ENCODE measurements at places on chromosomes 4 and X. TPM values are rescaled to one million over a fixed set of nuclear protein-coding genes. Genes with fewer than 3 reads are reported as not detected.
A peak's percentile ranks its signal among the peaks of the same experiment; 100 is the strongest.

The NUDT10 gene
- not detected for total RNA-seq

GRCh38 chr4:41256740-41257256, at the start of gene UCHL1:
UCHL1 (plus strand) TSS chr4:41256928; CDS start chr4:41256977, 49 bp downstream.
- peaks cover 34% of the 10 kb centered on the region for H3K27me3 ChIP-seq
- no peaks in the 10 kb centered on the region for H3K36me3 ChIP-seq
- no peak for DNase-seq
- H3K4me1 ChIP-seq: peaks cover 16% of the 10 kb centered on the region

The CHST7 gene
- total RNA-seq: 7.5 TPM

- H3K27me3 ChIP-seq: no peaks in the 10 kb centered on the region
- peak overlapping the region; percentile 39 for H3K27ac ChIP-seq
- DNase-seq: peak; percentile 81
- peaks cover 5% of the 10 kb centered on the region for H3K4me1 ChIP-seq
Observed at GRCh38 chr4:159048166-159048886, 54.6 kb upstream of the RAPGEF2 start.

DNA sequence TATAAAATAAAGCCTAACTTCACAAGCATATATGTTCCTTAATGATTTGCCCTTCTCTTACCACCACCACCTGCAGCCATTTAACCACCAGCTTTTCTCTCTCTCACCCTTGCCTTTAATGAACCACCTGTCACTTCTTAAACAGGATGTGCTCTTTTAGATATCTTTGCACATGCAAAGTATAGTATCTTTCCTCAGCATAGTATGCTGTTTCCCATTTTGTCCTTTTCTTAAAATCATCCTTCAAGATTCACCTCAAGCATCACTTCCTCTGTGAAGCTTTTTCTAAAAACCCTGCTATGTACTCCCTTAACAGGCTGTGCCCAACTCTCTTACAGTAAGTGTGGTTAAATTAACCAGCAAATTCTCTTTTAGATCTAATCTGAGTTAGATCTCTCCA, 8.2 kb upstream of the CNOT6L start:
- H3K4me1 ChIP-seq: no peaks in the 10 kb centered on the region
- no peaks in the 10 kb centered on the region for H3K36me3 ChIP-seq
- H3K4me3 ChIP-seq: no peak overlapping the region
- no peak for DNase-seq

The GLOD5 gene
- total RNA-seq: 2.6 TPM

The GABRG1 gene
- total RNA-seq: not detected

- no peaks in the 10 kb centered on the region for H3K27me3 ChIP-seq
- no peak overlapping the region for H3K27ac ChIP-seq
- H3K4me3 ChIP-seq: no peak overlapping the region
- H3K4me1 ChIP-seq: no peaks in the 10 kb centered on the region
- no peaks in the 10 kb centered on the region for H3K36me3 ChIP-seq
- no peak for DNase-seq
Observed at GRCh38 chrX:10900585-10901289, 210.4 kb upstream of the HCCS start.

The MAGED4 gene
- 2.1 TPM for total RNA-seq

GRCh38 chr4:77443941-77444340, 161.7 kb upstream of the CXCL13 start:
- no peak overlapping the region for H3K27ac ChIP-seq
- no peak for DNase-seq
- H3K27me3 ChIP-seq: no peaks in the 10 kb centered on the region

DNA sequence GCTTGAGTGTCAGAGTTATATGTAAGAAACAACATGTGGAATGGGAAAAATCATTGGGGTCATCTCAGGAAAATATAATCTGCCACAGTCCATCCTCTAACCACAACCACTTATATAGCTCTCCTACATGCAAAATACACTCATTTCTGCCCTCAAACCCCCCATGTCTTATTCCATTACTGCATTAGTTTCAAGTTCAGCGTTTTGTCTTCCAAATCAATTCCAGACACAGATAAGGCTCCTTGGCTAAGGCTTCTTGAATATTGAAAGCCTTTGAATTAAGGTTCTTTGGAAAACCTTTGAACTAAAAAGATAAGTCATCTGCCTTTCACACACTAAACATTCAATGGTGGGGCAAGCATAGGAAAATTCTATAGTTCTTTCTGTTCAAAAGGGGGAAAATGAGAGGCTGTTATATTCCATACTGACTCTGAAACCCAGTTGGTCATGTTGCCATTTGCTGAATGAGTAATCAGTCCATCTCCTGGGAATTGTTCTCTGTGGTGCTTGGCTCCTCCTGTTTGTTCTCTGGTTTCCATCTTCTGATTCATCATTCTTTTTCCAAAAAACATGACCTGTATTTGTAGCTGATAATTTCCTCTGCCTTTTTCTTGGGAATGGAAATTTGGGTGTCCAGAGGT, 218.7 kb downstream of the BMPR1B start:
- no peak overlapping the region for H3K4me3 ChIP-seq
- H3K27me3 ChIP-seq: no peaks in the 10 kb centered on the region
- H3K27ac ChIP-seq: no peak overlapping the region
- H3K4me1 ChIP-seq: no peaks in the 10 kb centered on the region
- no peak for DNase-seq

- no peak overlapping the region for H3K4me3 ChIP-seq
- peaks cover 20% of the 10 kb centered on the region for H3K4me1 ChIP-seq
- no peak overlapping the region for H3K27ac ChIP-seq
- H3K27me3 ChIP-seq: no peaks in the 10 kb centered on the region
Observed at GRCh38 chr4:48669086-48669485, 111.0 kb downstream of the FRYL start.

DNA sequence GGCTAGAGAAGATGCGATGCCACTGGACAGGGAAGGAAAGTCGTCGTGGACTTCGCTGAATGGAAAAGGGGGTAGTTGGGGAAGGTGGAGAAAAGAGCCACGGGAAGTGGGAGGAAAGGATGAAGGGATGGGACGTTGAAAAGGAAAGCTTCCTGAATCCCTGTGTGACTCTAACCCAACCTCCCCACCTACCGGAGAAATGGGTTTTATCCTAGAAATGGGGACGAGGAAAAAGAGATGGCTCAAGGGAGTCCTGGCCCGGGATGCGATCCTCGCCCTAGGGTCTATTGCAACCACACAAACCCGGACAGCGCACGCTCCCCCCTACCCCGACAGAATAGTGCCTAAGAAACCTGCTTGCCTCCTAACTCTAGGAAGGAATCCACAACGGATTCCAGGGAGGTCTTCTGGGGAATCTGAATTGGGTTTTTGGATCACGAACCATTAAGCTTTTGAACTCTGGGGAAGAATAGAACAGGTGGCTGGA, 738 bp upstream of the TSPAN5 start:
- no peaks in the 10 kb centered on the region for H3K36me3 ChIP-seq
- peaks cover 16% of the 10 kb centered on the region for H3K4me1 ChIP-seq
- H3K4me3 ChIP-seq: peak overlapping the region; percentile 76
- DNase-seq: no peak

- H3K4me3 ChIP-seq: no peak overlapping the region
- no peaks in the 10 kb centered on the region for H3K27me3 ChIP-seq
- no peak for DNase-seq
- H3K36me3 ChIP-seq: no peaks in the 10 kb centered on the region
- no peak overlapping the region for H3K27ac ChIP-seq
Observed at GRCh38 chrX:29690061-29690460, 525.3 kb upstream of the MAGEB2 start.

The RIPPLY1 gene
- total RNA-seq: not detected

- no peaks in the 10 kb centered on the region for H3K27me3 ChIP-seq
- H3K4me3 ChIP-seq: no peak overlapping the region
- DNase-seq: no peak
Observed at GRCh38 chr4:151555151-151555945, 146.4 kb downstream of the FHIP1A start.

GRCh38 chrX:44173219-44173618, 170.3 kb downstream of the EFHC2 start:
- H3K4me3 ChIP-seq: no peak overlapping the region
- no peaks in the 10 kb centered on the region for H3K36me3 ChIP-seq
- no peak overlapping the region for H3K27ac ChIP-seq
- H3K4me1 ChIP-seq: no peaks in the 10 kb centered on the region

- H3K27ac ChIP-seq: no peak overlapping the region
- no peaks in the 10 kb centered on the region for H3K4me1 ChIP-seq
- H3K4me3 ChIP-seq: no peak overlapping the region
- no peaks in the 10 kb centered on the region for H3K27me3 ChIP-seq
Observed at GRCh38 chrX:121886557-121886956, 839.1 kb downstream of the GLUD2 start.

GRCh38 chrX:19213610-19214152, 91.4 kb upstream of the ADGRG2 start:
- no peak overlapping the region for H3K4me3 ChIP-seq
- no peaks in the 10 kb centered on the region for H3K27me3 ChIP-seq
- H3K27ac ChIP-seq: no peak overlapping the region
- no peaks in the 10 kb centered on the region for H3K36me3 ChIP-seq
- no peaks in the 10 kb centered on the region for H3K4me1 ChIP-seq

GRCh38 chrX:121000589-121000988, 15.0 kb upstream of the CT47A1 start:
- no peak for DNase-seq
- H3K27me3 ChIP-seq: no peaks in the 10 kb centered on the region
- H3K4me1 ChIP-seq: no peaks in the 10 kb centered on the region
- H3K27ac ChIP-seq: no peak overlapping the region

The AFP gene
- not detected for total RNA-seq

DNA sequence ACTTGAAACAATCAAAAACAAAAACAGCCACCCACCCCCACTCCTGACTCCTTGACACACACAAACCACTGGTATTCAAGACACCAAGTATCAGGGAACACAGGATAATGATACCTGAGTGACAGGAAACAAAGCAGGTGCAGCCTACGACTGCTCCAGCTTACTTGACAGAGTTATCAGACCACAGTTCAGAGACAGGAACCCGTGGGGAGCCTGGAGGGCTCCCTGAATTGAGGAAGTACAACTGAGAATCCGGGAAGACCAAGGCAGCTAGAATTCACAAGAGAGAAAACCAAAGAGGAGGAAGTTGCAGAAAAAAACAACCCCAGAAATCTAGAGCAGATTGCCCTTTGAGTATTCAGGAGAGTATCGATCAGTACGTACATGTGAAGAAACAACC, 20.5 kb downstream of the COMMD8 start:
- H3K4me1 ChIP-seq: no peaks in the 10 kb centered on the region
- no peak for DNase-seq
- H3K4me3 ChIP-seq: no peak overlapping the region
- no peak overlapping the region for H3K27ac ChIP-seq

The TLR1 gene
- 26.4 TPM for total RNA-seq

- no peaks in the 10 kb centered on the region for H3K27me3 ChIP-seq
- H3K4me1 ChIP-seq: no peaks in the 10 kb centered on the region
- no peak overlapping the region for H3K4me3 ChIP-seq
- no peak for DNase-seq
Observed at GRCh38 chrX:84469226-84469625, 33.0 kb downstream of the HDX start.

DNA sequence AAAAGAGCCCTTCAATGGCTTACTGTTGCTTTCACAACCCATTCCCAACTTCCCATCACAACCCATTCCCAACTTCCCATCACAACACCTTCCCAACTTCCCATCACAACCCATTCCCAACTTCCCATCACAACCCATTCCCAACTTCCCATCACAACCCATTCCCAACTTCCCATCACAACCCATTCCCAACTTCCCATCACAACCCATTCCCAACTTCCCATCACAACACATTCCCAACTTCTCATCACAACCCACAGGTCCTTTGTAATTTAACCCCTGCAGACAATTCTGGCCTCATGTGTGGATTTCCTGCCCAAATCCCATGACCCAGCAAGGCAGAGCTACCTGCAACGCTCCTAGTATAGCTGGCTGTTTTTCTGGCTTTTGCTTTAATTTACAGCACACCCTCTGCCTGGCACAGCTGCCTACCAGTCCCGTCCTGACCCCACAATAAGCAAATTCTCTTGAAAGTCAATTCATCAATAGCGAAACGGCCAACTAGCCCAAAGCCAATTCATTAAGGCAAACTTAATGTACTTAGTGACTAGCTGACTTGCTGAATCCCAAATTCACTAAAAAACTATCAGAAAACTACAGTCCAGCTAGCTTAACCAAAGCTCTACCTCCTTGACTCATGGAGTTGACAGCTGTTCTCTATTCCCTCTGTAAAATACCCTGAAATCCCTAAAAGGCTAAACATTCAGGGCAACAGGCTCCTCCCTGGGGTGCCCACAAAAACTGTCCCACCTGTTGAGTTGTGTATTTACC, 75.6 kb downstream of the AFAP1 start:
- no peak for DNase-seq
- no peaks in the 10 kb centered on the region for H3K27me3 ChIP-seq
- H3K4me1 ChIP-seq: no peaks in the 10 kb centered on the region
- no peaks in the 10 kb centered on the region for H3K36me3 ChIP-seq
- H3K27ac ChIP-seq: no peak overlapping the region

All from upper lobe of right lung (tissue), 1 donor.